ENCODE measurements at places on chromosomes 3 and 15.
A peak's percentile ranks its signal among the peaks of the same experiment; 100 is the strongest.

- no peak for DNase-seq
These were observed 14.9 kb downstream of the IP6K1 start for GRCh38 chr3:49771340-49771938.

GRCh38 chr3:175591375-175591774 lies 732.2 kb downstream of the NAALADL2 start:
- DNase-seq = no peak

GRCh38 chr15:41695750-41696436 lies 35.7 kb downstream of the MGA start:
- DNase-seq = peak; percentile 13

- DNase-seq = peak; percentile 65
These were observed 182.4 kb downstream of the SHQ1 start for GRCh38 chr3:72665701-72666446.

DNA sequence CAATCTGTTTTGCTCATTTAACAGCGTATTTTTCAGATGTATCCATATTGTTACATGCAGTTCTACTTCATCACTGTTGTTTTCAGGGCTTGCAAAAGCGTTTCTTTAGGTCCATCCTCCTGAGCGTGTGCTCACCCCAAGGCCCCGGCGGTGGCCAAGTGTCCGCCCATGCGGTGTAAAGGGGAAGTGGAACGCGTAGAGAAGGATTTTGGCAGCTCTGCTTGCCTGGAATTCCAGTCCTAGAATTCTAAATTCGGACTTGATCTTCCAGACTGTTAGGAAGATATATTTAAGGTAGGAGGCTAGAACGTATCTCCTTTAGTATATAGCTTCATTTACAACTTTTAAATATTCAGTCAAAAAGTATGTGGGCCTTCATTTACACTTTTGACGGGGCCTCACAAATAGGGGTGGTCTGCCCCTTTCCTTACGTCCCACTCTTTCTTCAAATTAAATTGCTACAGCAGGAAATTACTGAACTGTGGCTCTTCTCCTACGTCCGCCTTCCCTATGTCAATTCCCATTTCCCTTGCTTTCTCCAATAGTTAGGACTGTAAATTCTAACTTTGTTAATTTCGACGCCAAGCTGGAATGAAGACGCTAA lies 609 bp upstream of the TBC1D23 start:
- peak; percentile 32 for DNase-seq

DNA sequence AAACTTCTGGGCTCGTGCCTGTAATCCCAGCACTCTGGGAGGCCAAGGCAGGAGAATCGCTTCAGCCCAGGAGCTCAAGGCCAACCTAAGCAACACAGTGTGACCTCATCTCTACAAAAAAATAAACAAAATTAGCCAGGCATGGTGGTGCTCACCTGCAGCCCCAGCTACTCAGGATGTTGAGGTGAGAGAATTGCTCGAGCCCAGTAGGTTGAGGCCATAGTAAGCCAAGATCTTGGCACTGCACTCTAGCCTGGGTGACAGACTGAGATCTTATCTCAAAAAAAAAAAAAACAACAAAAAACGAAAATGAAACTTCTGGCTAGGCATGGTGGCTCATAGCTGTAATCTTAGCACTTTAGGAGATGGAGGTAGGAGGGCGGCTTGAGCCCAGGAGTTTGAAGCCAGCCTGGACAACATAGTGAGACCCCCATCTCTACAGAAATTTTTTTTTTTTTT lies 53.7 kb downstream of the PIK3CB start:
- no peak for DNase-seq

GRCh38 chr3:194275291-194275690 lies 75.8 kb downstream of the CPN2 start:
- no peak for DNase-seq

DNA sequence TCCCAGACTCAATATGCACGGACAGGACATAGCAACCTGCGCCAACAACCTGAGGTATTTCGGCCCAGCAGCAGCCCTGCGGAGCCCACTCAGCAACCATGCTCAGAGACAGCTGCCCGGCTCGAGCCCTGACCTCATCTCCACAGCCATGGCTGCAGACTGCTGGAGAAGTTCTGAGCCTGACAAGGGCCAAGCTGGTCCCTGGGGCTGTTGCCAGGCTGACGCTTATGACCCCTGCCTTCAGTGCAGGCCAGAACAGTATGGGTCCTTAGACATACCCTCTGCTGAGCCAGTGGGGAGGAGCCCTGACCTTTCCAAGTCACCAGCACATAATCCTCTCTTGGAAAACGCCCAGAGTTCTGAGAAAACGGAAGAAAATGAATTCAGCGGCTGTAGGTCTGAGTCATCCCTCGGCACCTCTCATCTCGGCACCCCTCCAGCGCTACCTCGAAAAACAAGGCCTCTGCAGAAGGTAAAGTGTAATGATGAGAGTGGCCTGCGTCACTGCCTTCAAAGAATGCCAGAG lies 25.5 kb downstream of the TMEM41A start:
- DNase-seq = no peak

- no peak for DNase-seq
These were observed 43.1 kb downstream of the PDE8A start for GRCh38 chr15:85024509-85025336.

GRCh38 chr15:65339416-65339815 lies 34.9 kb downstream of the RNU5B-1 start:
- DNase-seq = no peak

DNA sequence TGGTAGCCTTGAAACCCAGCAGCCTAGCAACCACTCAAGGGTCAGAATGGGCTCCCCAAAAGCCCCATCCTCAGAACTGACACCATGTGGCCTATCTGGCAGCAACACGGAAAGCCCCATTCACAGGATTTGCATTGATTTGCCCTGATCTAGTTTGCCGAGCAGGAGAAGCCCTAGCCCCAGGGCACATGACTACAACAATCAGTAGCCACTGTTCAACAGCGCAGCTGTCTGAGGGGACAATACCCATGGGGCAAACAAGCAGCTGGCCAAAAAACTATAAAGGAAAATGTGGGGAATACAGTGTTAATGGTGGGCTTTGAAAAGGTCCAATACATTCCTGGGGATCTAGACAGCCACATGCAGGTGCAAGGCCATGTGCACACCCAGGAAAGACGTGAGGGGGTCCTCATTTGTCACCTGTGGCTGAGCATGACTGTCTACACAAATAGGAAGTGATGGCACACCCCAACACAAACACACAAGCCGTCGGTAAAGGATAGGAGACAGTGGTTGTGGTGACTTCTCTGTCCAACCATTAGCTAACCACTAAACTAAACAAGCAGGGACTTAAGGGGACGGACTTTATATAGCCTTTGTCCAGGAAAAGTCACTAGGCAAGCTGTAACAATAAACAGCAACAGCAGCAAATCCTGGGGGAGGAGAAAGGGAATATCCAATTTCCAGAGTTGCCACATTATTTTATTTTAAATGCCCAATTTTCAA lies 113.7 kb downstream of the LRIG1 start:
- no peak for DNase-seq

DNA sequence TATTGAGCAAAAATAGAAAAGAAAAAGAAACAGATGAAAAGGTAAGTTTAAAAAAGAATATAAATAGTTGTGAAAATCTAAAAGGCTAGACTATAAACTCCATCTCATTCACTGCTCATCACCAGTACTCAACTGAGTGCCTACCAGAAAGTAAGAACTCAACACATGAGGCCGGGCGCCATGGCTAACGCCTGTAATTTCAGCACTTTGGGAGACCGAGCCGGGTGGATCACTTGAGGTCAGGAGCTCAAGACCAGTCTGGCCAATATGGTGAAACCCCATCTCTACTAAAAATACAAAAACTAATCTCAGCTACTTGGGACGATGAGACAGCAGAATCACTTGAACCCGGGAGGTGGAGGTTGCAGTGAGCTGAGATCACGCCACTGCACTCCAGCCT lies 19.3 kb downstream of the LSAMP start:
- no peak for DNase-seq

DNA sequence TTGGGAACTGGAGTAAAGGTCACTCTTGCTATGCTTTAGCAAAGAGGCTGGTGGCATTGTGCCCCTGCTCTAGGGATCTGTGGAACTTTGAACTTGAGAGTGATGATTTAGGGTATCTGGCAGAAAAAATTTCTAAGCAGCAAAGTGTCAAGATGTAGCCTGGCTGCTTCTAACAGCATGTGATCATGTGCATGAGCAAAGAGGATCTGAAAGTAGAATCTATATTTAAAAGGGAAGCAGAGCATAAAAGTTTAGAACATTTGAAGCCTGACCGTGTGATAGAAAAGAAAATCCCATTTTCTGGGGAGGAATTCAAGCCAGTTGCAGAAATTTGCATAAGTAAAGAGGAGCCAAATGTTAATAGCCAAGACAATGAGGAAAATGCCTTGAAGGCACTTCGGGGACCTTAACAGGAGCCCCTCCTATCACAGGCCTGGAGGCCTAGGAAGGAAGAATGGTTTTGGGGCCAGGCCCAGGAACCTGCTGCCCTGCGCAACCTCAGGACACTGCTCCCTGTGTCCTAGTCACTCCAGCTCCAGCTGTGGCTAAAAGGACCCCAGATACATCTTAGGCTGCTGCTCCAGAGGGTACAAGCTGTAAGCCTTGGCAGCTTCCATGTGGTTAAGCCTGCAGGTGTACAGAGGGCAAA lies 212.2 kb upstream of the LINGO1 start:
- DNase-seq = no peak

- no peak for DNase-seq
These were observed 17.2 kb downstream of the DAPK2 start for GRCh38 chr15:64029110-64029509.

- no peak for DNase-seq
These were observed 16.5 kb upstream of the CRABP1 start for GRCh38 chr15:78323693-78324092.

DNA sequence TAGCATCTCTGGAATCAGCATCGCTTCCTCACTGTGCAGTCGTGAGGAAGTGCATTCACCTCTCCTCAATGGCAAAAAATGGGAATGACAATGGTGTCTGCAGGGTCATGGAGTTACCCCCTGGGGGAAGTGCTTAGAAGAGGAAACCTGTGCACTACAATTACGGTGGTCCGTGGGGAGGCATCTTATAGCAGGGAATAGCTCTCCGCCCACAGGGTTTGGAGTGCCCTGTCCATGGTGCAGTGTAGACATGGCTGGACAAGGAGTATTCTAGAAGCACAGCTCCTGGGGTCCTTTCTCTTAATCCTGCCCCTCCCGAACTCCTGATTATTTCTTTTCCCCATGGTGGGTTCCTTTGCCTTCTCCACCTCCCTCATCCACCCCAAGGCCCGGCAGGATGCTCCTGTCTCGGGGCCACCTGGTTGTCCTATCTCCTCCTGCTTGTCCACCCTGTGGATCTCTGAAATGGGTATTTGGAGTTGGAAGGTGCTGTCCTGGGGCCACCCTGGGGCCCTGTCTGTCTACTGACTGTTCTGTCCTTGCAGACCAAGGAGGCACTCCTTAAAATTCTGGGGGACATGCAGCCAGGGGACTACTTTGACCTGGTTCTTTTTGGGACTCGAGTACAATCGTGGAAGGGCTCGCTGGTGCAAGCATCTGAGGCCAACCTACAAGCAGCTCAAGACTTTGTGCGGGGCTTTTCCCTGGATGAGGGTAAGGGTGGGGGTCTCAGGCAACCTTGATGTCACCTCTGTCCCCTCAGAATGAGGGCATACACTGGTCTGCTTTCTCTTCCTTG lies 5.2 kb downstream of the ITIH1 start:
- DNase-seq = no peak

DNA sequence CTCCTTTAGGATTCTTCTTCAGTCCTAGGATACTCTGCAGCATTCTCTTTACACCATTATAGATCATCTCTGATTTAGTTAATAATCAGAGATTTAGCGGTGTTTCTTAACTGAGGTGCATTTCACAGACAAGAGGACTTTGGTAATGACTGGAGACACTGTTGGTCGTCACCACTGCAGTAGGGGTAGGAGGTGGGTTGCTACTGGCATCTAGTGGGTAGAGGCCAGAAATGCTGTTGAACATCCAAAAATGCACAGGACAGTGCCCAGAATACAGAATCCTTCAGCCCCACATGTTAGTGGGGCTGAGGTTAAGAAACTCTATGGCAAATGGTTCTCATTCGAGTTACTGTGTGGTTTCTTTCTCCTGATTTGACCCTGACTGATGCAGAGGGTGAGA lies 80.4 kb upstream of the LMCD1 start:
- no peak for DNase-seq

GRCh38 chr3:99865321-99865720 lies 47.7 kb downstream of the CMSS1 start:
- no peak for DNase-seq

- no peak for DNase-seq
These were observed 44.6 kb downstream of the ZBTB38 start for GRCh38 chr3:141412936-141413354.

- DNase-seq = no peak
These were observed 59.8 kb downstream of the SFMBT1 start for GRCh38 chr3:52986049-52986448.

DNA sequence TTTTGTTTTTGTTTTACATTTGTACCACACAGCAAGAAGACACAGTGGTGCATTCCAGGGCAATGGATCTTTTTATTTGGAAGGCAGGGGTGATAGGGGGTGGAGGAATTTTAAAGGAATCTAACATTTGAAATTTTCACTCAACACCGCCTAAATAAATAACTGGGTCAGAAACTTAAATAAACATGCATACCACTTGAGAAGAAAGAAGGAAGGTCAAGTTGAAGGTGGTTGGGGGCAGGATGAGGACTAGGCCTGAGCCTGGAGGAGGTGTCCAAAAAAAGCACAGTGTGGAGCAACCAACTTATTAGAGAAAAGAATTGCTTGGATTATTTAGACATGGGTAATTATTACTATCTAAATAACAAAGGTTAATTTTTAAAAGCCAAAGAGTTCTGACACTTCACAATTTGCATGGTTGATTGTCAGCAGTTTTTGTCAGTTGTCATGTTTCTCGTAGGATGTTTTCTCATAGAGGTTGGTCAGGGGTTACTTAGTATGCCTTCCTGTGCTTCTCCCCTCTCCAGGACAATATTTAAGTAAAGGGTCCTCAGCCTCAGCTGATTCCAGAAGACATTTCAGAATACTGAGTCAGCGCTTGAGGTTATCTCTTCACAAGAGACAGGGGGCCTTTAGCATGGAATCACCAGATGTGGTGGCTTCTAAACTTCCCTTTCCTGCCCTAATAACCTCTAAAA lies 173.7 kb upstream of the SLC2A2 start:
- DNase-seq = no peak

- DNase-seq = no peak
These were observed 105.6 kb downstream of the LPP start for GRCh38 chr3:188259596-188259995.

- no peak for DNase-seq
These were observed 121.3 kb downstream of the THRB start for GRCh38 chr3:24373198-24373959.

DNA sequence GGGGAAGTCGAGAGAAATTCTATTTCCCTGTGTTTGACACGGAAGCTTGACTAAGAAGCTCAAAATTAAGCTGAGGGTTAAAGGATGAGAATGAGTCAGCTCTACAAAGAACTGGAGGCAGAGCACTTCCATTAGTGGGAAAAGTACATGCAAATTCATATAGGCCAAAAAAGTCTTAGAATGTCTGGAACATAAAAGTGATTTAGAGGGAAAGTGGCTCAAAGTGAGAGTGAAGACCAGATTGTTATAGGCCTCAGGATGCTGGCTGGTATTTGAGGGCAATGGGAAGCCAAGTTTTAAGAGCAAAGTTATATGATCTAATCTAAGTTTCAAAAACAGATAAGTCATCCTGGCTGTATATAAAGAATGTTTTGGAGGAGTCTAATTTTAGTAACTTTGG lies 857.3 kb downstream of the NAALADL2 start:
- no peak for DNase-seq

All from iPS-NIHi11 (cell line).